ENCODE measurements at places on chromosomes 16 and 17.

GRCh38 chr17:38685491-38685890, 10.7 kb upstream of the EPOP start:
- no peak for DNase-seq

- DNase-seq, result no peak
Measured at GRCh38 chr16:58455750-58456149, 44.2 kb upstream of the NDRG4 start.

DNA sequence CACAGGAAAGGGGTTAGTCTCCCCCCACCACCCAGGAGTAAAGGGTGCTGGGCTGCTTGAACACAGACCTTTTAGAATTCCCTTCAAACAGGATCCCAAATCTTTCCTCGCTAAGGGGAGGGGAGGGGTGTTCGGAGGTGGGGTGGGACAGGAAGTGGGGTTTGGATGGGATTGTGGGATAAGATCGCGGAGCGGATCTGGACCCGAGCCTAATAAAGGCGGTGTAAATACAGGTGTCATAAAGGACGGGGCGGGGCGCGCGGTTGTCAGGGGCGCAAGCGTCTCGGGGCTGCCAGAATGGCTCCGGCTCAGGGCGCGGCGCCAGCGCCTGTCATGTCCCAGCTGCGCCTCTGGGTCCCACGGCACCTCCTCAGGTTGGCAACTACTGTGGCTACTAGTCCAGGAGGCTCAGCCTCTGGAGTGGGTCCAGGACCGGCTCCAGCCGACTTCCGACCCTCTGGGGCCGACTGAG, 59.8 kb upstream of the FBXO47 start:
- DNase-seq, result no peak

DNA sequence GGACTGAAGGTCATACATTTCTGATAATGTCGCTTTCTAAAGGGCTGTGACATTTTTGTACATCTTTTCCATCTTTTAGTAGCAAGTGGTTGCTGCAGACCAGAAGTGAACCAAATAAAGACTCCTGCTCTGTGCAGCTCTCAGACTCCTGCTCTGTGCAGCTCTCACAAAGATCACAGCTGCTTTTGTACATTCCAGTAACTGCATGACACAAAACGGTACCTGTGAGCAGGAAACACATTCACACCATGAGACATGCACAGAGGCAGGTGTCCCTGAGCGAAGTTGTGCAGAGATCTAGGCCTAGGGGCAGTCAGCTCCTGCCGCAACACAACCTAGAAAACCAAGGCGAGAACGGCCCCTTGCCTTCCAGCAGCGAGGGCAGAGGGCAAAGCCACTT, 67.5 kb downstream of the KLHDC4 start:
- no peak for DNase-seq

Data from activated CD4-positive, alpha-beta T cell treated with anti-CD3 and anti-CD28 coated beads for 4 hours (primary cell).